ENCODE measurements at places on chromosomes 3 and 15.

- no peak for DNase-seq
Observed at GRCh38 chr3:16840101-16840424, 44.7 kb upstream of the PLCL2 start.

GRCh38 chr3:77039606-77040171 lies at the start of gene ROBO2:
TSS of gene ROBO2 (plus strand) at chr3:77040099. CDS start at chr3:77040786, 687 bp downstream.
- DNase-seq = no peak

- DNase-seq = no peak
Observed at GRCh38 chr15:79037848-79038247, 52.7 kb downstream of the RASGRF1 start.

GRCh38 chr3:177932750-177933660 lies 603.2 kb upstream of the KCNMB2 start:
- DNase-seq = no peak

- no peak for DNase-seq
Observed at GRCh38 chr15:66872405-66872804, 170.4 kb downstream of the SMAD6 start.

GRCh38 chr3:27271890-27272289 lies 97.3 kb downstream of the NEK10 start:
- DNase-seq = no peak

GRCh38 chr15:45544266-45545023 lies 21.9 kb upstream of the SLC30A4 start:
- no peak for DNase-seq

DNA sequence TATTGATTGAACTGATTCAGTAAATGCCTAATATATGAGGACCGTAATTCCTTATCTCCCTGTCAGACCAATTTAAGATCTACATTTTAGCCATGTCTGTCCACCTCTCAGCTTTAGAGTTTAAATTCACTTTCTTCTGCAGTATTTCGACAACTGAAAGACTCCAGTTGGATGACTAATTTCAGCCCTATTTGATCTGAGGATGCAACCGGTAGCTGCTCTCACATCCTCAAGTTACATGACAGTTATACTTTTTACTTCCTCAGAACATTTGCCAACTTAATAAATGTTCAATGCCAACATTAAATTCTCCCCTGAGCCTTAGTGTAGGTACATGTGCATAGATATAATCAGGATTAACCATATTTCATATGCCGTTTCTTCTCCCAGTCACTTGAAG lies 2.5 kb upstream of the HHLA2 start:
- DNase-seq = no peak

DNA sequence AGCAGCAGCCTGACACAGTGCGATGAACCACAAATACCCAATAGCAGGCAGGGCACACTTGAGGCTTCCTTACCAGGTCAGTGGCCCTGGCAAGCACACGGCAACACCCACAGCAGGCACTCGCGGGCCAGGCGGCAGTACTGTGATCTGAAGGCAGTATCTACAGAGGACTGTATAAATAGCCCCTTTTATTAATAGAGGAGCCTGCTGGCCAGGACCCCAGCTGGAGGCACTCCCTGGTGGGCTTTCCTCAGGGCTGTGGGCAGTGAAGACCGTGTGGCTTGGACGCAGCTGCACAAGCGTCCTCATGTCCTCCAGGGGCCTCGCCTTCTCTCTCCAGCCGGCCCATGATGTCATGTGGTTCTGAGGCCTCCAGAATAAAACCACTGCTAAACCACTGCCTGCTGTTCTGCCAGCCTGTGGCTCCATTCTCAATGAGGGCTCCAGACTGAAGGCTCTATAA lies 44.1 kb downstream of the LRIG1 start:
- DNase-seq = no peak

GRCh38 chr3:15329046-15330005 lies 3.1 kb downstream of the SH3BP5 start:
- DNase-seq = no peak

GRCh38 chr15:65762914-65763787 lies 28.9 kb downstream of the DENND4A start:
- DNase-seq = no peak

DNA sequence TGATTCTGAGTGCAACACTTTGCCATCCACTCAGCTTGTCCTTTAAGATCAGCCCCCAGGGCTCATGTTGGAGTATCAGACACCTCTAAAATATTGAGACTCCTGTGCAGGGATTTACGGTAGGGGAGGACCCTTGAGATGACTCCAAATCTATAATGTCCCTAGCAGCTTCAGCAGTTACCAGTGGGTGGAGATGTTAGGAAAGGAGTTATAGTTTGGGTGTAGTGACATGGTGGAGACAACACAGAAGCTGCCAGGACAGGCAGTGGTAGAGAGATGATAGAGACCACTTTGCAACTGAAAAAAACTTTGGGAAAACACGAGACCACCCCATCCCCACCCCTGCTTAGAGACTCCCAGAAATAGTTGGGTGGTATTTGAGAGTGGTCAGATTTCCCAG lies 43.3 kb upstream of the GSK3B start:
- DNase-seq = no peak

DNA sequence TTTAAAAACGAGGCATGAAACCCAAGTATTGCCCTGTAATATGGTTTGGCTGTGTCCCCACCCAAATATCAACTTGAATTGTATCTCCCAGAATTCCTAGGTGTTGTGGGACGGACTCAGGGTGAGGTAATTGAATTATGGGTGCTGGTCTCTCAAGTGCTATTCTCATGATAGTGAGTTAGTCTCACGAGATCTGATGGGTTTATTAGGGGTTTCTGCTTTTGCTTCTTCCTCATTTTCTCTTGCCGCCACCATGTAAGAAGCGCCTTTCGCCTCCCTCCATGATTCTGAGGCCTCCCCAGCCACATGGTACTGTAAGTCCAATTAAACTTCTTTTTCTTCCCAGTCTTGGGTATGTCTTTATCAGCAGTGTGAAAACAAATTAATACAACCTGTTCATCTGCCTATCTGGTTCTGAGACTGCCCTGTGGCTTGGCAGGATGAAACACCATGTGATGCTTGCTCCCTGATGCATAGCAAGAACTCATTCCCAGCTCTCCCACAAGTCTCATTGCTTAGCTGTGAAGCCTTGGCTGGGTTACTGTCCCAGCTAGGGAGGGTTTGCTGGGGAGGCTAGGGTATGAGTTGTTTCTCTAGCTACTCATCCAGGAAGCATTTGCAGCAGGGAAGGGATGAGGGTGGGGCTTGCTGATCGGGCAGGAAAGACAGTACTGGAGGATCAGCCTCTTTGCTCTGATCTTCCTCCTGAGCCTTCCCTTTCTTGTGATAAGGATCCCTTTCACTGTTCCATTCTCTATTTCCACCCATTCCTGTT lies 3.7 kb upstream of the SQOR start:
- DNase-seq = peak; percentile 91

DNA sequence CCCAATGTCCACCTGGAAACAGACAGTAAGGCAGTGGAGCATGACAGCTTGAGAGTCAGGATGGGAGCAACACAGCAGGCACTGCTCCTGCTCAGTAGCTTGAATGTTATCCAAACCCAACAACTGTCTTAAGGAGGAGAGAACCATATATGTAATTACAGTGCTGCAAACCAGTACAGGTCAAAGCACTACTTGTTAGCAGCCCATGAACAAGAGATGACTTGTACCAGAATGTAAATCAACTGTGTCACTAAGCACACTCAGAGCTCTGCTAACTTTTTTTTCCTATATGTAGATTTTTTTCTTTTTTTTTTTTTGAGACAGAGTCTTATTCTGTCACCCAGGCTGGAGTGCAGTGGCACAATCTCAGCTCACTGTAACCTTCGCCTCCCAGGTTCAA lies 87.1 kb downstream of the ANO10 start:
- DNase-seq = peak; percentile 44

DNA sequence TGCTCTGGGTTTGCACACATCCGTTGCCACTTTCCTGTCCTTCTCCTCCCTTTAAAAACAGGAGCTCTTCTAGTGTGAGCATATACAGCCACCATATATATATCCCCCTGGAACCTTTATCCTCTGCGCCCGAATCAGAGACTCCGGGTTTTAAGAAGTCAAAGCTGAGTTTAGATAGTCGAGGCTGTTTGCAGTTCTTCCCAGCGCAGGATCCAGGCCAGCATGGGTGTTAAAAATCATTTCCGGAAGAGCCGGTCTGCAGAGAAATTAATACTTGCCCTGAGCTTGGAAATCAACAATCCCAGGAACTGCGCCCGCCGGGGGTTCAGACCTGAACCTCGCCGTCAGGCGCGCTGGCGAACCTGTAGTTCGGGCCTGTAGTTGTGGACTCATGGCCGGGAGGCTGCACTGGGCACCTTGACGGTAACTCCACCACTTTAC lies 2.3 kb downstream of the SHOX2 start:
- no peak for DNase-seq

DNA sequence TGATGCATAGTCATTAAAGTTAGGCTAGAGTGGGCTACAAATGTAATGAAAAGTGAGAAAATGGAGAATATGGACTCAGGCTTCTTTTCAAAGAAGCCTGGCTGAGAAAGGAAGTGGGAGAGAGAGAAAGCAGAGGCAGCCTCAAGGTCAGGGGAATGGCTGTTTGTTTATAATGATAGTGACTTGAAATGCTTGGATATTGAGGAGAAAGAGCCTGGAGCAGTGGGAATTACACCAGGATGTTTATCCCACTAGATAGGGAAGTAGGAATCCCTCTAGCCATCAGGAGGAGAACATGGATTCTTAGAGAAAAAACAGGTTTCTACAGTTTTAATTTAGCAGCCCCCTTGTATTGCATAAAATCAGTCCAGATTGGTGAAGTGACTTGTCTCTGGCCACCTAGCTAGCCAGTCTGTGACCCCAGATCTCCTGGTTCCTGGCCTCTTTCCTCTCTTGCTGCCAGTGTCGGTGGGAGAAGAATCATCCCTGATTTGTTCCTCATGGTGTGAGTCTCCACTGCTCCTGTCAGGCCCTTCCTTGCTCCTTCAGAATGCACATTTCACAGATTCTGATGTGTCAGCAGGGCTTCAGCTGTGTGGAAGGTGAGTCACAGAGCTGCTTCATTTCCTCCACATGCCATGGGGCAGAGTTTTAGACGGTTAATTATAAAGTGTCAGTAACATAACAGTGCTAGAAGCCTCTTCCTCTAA lies 32.9 kb downstream of the SEMA6D start:
- DNase-seq = peak; percentile 53

DNA sequence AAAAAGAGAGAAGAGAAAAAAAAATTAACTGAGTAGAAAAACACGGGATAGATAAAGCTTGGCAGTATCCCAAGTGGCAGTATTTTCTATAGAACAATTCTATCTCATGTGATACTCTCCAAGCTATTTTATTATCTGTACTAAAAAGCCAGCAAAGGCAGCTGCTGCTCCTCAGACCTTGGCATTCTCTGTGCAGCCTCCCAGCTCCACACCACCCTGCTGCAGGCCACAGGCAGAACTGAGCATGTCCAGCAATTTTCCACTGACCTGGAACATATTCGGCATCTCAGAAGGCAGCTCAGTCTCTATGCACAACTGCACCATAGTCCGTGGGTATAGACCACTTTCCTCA lies 1161.4 kb downstream of the IGSF11 start:
- no peak for DNase-seq

DNA sequence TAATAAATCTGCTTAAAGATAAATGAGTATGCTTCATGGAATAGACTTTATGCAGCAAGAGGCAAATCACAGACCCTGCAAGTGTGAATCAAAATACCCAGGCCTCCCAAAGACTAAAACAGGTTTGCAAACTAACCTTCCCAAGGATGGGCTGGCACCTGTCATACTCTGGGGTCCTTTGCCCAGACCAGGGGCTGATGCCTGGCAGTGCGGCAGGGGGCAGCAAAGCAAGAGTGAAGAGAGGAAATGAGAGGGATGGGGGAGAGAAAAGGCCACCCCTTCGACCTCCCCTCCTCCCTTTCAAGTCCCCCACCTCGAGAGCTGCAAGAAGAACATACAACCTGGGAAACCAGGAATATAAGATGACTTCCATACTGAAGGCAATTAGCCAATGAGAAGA lies 31.8 kb downstream of the XXYLT1 start:
- no peak for DNase-seq

DNA sequence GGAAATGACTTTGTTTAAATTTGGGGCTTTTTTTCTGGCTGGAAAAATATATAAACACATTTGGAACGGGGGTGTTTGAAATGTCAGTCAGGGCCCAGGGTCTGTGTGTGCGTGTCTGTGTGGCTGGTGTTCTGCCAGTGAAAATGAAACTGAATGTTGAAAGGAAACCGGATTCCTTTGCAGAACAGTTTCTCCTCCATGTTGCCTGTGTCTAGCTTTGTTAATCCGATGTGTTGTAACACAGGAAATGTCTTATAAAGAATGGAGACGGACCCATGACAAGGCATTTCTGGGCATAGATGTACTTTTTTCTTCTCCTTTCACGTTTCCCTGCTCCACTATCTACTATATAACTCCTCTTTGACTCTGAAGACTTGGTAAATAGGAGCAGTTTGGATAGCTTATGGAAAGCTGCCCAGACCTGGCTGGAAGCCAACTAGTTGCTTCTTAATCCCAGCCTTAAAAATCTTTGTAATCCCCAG lies 2.8 kb downstream of the SQOR start:
- DNase-seq = no peak
